ENCODE measurements at places on chromosomes 7 and 10.

DNA sequence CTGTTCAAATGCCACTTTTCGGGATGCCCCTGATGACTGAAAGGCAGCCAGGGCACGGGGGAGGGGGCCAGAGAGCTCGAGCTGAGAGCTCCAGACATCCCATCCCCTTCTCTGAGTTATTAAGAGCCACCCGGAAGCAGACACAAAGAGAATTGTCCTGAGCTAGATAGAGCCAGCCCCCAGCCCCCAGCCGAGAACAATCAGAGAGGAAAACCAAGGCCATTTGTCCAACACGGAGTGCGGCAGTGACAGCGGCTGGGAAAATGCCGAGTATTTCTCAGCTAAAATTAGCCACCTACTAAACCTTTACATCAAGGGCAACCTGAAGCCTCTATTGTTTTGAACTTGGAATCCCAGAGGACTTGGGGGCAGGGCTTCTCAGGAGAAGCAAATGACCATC lies 51.0 kb downstream of the UNC5B start:
- peak; percentile 59 for DNase-seq

DNA sequence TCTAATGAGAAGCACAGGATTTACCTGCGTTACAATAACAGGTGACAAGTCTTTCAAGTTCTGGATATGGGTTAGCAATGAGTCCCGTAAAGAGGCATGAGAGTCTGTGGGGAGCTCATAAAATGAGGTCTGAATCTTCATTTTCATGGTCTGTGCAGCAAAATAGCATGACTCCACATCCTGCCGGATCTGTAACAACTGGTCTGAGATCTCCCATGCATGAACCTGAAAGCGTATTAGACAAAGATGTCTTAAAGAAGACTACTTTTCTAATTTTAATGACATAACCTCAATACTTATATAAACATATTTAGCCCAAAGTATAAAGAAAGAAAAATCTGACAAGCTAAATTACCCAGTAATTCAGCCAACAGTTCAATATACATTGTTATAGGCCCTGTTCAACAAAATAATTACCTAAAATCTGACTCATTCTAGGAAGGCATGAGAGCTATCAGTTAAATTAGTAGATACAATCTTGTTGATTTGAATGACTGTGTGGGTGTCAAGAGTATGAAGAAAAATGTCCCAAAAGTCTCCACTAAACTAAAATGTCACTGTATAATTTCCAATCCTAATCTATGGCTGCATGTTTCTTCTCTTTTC lies 36.9 kb downstream of the TNPO3 start:
- no peak for DNase-seq

DNA sequence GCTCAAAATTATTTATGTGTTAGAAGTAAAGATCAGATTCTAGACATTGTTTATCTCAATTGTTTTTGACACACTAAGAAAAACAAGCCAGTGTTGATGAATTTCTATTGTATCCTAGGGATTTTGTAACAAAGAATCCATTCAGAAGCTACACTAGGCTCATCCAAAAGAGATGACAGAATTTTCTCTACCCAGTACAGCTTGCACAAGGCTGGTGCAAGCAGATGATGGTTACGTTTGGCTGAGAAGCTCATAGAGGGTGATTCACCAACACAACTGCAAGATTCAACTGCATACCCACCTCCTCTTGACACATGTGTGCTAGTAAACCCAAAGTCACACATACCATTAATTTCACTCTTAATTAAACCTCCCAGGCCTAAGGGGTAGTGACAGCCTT lies 20.8 kb downstream of the GRM3 start:
- no peak for DNase-seq

- DNase-seq, result no peak
Measured at GRCh38 chr10:111179514-111179913, 102.7 kb downstream of the ADRA2A start.

DNA sequence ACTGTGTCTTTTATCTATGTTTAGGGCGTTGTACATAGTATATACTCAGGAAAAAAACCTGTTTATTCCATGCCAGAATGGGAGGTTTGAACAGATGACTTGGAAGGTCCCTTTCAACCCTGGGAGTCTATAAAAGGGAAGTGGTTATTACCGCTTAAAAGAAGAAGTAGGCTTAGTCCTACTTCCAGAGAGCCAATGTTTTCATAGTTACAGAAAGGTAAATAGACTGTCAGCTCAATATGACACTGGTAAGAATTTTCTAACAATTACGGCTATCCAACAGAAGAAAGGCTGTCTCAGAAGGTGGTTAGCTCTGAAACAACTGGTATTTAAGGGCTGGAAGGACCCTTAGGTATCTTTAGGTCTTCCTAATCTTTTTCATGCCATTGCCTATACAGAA lies 1.1 kb upstream of the TFAM start:
- DNase-seq, result no peak

DNA sequence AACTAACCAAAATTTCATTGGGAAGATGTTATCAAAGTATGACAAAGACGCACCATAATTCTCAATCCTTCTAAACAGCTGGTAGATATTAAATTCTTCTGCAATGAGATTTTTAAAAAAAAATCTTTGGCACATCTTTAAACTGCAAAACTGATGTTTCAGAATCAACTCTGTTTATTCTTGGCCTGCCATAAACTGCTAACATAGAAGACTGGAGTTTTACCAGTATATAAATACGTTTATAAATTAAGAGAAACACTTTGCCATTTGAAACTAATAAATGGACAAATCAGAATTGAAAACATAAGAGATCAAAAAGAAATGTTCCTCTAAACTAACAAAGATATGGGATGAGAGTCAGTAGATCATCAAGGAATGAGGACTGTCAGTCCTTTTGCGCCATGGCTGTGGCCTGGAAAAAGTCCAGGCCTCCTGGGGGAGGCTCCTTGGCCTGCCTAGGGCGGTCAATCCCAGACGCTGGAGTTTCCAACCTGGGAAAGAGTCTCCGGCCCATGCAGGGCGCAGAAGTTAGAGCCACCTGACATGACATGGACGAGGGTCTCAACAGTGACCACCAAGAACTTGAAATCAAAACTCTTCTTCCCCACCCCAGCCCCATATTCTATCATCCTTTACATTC lies 34.2 kb upstream of the NEBL start:
- peak; percentile 17 for DNase-seq

DNA sequence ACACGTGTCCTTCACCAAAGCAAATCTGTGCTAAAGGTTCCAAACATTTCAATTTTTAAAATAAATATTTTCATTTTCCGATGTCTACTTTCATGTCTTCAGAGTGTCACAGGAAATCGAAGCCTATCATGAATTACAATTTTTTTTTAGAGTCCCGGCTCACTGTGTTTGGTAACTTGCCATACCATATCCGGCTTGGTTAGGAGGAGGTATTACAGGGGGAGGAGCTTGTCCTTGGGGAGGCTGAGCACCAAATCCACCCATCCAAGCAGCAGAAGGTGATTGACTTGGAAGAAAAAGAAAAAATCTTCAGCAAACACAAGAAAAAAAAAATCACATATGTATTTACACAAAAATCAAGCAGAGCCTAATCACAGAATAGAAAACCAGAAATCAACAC lies 21.3 kb downstream of the TIAL1 start:
- no peak for DNase-seq

GRCh38 chr10:6103591-6103990 lies 14.8 kb downstream of the RBM17 start:
- no peak for DNase-seq

- DNase-seq, result no peak
Measured at GRCh38 chr7:138500892-138501291, 40.8 kb downstream of the TRIM24 start.

GRCh38 chr7:103679151-103680132 lies 233.4 kb upstream of the SLC26A5 start:
- DNase-seq, result no peak

GRCh38 chr7:129946282-129946681 lies 6.5 kb downstream of the UBE2H start:
- no peak for DNase-seq

- no peak for DNase-seq
Measured at GRCh38 chr7:51101111-51101757, 215.4 kb downstream of the COBL start.

DNA sequence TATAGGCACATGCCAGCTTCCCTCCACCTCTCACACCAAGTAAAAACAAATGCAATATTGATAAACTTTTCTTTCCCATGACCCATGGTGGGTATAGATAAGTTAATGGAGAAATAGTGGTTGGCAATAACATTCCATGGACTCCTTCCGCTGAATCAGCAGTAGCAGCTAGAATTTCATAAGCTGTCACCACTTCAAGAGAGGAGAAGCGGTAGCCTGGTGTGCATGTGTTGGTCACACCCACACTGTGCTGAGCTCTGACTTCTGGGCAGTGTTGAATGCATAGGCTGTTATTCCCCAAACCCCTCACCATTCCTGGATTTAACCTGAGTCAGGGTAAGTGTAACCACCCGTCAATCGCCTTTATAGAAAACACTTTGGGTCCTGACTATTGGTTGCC lies 32.5 kb upstream of the BMPER start:
- DNase-seq, result no peak

DNA sequence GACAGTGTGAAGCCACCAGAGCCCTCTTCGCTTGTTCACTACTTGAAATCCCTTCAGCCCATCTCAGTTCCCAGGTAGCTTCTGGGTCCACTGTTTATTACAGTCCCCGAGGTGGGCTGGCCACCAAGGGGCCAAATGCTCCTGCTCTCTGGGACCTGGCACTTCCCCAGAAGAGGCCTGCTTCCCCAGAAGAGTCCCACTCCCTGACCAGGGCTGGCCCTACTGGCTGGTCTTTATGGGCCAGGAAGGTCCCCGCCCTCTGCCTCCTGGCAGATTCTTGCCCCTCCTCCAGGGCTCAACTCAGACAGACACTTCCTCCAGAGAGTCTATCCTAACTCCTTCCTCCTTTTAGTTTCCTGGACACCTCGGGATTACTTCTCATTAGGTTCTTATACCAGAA lies 70.7 kb upstream of the LRRC18 start:
- no peak for DNase-seq

DNA sequence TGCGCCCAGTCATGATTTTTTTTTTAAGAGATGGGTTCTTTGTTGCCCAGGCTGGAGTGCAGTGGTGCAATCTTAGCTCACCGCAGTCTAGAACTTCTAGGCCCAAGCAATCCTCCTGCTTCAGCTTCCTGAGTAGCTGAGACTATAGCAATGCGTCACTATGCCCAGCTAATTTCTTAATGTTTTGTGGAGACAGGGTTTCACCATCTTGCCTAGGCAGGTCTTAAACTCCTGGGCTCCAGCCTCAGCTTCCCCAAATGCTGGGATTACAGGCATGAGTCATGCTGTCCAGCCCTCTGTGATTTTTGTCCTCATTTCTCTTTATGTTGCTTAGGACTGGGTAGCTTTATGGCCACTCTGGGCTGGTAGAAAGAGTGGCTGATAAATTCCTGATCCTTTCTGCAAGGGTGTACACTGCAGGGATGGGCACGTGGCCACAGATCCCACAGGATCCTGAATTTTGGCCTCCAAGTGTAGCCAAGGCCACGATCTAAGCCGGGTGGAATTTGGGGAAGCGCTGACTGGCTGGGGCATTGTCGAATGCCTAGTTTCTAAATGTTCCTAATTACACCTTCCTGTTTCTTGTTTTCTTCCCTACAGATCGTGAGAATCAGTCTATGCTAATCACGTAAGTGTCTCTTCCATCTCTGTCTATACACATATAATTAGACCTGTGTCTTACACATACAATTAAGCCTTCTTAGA lies 24.1 kb upstream of the MYH16 start:
- DNase-seq, result no peak

- DNase-seq, result no peak
Measured at GRCh38 chr7:36025190-36025589, 127.9 kb upstream of the EEPD1 start.

DNA sequence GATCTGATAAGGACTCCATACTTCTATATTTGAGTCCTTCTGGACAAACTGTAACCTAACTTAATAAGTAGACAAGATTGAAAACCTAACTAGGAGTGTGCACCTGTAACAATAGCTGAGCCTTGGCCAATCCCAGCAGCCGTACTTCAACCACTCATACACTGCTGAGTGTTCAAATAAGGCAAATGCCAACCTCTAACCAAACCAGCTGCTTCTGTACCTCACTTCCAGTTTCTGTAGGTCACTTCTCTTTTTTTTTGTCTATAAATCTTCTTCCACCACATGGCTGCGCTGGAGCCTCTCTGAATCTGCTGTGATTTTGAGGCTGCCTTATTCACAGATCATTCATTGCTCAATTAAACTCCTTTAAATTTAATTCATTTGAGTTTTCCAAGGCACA lies 753.2 kb downstream of the DNAJB9 start:
- no peak for DNase-seq

DNA sequence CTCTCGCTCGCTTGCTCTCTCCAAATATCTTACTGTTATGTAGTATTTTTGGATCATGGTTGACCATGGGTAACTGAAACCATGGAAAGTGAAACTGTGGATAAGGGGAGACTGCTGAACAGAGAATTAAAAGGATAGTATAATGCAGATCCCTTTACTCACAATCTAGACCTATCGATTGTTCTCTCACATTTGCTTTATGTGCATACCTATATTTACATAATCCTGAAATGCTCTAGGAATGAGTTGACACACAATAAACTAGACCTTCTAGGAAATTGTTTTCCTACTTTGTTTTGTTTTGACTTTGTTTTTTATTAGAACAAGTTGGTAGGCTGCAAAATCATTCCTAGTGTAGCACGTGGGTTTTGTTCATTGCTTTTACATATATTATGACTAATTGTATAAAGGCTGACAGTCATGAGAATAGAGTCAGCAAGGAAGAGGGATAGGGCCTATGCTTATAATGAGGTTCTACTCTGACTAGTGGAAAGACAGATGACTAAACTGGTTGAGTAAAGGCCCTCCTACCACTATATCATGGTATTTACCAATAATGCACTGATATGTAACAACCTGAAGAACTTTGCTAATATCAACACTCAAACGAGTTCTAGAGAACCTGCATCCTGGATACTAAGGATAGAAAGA lies 175.3 kb upstream of the TARP start:
- DNase-seq, result no peak

DNA sequence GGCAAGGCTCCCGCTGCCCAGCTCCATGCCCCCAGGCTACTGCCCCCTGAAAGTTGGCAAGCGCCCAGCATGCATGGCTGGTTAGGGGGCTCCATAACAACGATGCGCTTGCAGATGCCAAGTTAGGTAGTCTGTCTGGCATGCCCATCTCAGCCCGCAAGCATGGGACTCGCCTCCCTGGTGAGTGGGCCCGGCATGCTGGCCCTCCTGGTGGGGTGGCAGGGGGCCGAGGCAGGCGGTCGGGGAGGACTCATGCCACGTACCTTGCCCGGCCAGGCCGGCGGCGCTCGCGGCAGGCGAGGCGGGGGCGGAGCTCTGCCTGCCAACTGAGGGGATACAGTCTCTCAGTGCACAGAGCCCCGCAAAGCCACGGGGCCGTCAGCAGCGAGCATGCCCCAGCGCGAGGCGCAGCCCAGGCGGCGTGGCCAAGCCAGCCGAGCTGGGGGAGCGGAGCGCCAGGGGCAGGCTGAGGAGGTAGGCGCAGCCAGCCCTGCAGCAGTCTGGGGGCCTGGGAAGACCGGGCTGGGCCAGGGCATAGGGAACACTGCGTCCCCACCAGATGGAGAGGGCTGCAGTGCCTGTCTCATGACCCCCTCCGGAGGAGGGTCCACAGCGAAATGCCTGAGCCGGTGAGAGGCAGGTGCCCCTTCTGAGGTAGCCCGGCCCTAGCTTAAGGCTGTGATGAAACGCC lies 28.0 kb upstream of the NDST2 start:
- DNase-seq, result no peak

GRCh38 chr7:90209776-90210175 lies 1.8 kb upstream of the STEAP2 start:
- no peak for DNase-seq
